ENCODE measurements at places on chromosomes 3 and 15.

- DNase-seq: no peak
Measured at GRCh38 chr3:132444383-132444782, 27.1 kb downstream of the DNAJC13 start.

- DNase-seq: no peak
Measured at GRCh38 chr3:5192571-5193365, 5.3 kb downstream of the EDEM1 start.

GRCh38 chr3:195203606-195204005, 67.4 kb downstream of the XXYLT1 start:
- DNase-seq: no peak

DNA sequence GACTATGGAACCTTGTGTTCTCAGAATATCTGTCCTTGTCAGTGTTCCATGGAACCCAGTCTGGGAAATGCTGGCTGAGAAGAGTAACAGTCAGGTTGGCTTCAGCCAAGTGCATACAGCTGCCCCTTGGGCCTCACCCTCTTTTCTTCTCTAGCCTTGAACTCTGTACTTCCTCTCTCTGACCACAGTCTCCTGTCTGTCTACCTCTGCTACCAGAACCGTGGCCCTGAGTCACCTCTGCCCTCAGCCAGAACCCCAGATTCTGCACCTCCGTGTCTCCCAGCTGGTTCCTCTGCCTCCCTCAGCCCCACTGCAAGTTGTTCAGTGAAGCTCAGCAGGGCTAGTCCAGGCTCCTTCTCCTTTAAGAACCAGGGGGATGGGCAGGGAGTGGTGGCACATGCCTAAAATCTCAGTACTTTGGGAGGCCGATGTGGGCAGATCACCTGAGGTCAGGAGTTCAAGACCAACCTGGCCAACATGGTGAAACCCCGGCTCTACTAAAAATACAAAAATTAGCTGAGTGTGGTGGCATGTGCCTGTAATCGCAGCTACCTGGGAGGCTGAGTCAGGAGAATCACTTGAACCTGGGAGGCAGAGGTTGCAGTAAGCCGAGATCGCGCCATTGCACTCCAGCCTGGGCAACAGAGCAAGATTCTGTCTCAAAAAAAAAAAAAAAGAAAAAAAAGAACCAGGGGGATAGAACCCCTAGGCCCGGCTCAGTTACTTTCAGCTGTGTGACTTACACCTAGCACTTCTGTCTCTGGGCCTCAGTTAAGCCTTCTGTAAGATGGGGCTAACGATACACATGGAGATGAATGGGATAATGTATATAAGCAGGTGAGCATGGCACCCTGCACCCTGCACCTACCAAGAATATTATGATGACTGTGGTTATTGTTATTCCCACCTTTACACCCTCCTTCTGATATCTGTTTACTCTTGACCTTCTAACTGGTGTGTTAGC, 24.3 kb upstream of the TATDN2 start:
- DNase-seq: no peak

DNA sequence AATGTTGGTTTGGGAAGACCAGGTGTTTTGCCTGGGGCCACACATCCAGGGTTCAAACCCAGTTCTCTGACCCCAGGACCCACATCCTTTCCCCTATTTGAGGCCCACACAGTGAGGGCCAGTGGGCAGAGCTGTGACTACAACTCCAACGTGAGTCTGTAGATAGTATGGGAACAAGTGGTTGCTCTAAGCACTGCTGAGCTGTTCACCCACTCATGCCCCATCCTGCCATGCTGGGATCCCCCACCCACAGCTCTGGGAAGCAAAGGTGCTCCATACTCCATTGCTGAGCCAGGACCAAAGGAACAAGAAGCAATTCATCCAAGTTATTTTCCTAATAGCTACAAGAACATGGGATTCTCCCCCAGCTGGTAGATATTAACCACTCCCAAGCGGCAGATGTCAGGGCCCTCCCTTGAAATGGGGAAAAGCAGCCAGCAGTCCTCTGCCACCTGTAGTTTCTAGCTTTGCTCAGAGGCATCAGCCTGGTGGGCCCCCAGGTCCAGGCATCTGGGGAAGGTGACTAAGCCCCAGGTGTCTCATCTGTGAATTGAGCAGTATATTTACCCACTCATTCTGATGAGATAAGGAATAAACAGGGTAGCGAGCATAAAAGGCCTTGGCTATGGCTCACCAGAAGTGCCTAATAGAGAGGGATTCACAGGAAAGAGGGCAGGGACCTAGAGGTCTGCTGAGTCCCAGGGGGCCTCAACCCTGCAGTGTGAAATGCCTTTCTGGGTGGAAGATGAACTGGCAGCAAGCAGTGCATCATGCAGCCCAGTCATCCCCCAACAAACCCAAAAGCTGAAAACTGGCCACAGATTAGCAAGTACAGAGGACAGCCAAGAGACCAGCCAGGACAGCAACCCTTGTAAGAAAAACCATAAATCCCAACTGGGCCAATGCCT, 33.4 kb downstream of the POC1A start:
- DNase-seq: no peak

DNA sequence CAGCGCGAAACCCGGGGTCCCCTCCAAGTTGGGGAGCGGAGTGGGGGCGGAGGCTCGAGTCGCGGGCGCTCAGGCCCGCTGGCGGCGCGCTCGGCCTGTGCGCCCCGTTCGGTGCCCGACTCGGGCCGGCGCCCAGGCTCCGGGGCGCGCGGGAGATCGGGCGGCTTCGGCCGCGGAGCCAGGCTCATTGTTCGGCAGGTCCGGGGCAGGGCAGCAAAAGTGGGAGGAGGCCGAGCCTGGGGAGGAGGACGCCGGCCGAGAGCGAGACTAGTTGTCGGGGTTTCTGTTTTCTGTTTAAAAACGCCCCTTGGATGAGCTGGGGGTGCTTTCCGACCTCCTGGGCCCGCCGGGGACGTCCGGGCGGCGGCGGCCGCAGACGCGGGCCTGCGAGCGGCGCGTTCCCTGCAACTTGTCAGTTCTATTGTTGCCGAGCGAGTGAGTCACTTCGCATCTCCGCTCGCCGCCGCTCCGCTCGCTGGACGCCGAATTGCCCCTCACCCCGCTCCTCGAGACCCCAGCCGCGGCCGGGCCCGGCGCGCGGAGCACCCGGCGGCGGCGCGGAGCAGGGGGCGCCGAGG, 676 bp downstream of the TCF12 start:
- peak; percentile 29 for DNase-seq

- DNase-seq: no peak
Measured at GRCh38 chr15:87816016-87816415, 440.5 kb downstream of the NTRK3 start.

DNA sequence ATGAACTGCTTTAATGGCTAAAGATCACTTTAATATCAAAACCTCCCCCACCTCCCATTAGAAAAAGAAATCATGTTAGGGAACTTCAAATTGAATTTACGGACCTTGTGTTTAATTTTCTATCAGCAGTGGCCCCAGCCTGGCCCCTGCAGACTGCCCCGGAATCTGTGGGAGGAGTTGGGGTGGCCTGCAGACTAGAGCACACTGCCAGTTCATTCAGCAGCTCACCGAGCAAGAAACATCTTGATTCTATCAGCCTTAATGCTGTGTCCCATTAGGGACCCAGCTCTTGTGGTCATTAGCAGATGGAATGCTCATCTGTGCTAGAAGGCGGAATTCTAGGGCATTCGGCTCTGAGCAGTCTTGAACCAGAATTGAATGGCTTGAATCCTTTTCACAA, 54.2 kb downstream of the FLNB start:
- DNase-seq: no peak

GRCh38 chr3:183061391-183062172, 37.7 kb downstream of the MCCC1 start:
- no peak for DNase-seq

DNA sequence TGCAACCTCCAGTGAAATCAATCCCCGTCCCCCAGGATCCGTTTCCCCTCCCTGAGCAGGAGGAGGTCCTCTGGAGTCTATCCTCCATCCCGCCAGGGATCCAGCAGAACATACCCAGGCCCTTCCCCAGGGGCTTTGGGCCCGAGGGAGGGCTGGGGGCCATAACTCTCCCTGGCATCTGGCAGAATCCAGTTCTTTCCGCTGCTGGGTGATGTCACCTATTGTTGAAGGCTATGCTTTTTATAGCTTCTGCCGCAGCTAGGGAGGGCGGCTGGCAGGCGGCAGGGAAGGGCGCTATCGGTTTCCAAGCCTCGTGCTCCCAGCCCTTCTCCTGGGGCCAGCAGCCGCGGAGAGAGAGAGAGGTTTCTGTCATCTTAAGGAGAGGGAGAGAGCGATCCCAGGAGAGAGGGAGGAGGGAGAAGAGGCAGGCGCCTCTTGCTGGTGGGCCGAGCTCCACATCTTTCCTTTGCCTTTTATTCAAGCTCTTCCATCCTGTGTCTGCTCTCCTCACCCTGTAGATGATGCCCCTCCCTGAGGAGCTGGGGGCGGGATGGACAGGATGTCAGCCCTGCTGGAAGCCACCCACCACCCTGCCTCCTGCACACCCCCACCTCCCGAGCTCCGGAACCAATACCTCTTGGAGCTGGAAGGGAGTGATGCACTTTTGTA, 120.1 kb downstream of the ANP32A start:
- DNase-seq: no peak

- no peak for DNase-seq
Measured at GRCh38 chr3:29335943-29336342, 55.1 kb downstream of the RBMS3 start.

DNA sequence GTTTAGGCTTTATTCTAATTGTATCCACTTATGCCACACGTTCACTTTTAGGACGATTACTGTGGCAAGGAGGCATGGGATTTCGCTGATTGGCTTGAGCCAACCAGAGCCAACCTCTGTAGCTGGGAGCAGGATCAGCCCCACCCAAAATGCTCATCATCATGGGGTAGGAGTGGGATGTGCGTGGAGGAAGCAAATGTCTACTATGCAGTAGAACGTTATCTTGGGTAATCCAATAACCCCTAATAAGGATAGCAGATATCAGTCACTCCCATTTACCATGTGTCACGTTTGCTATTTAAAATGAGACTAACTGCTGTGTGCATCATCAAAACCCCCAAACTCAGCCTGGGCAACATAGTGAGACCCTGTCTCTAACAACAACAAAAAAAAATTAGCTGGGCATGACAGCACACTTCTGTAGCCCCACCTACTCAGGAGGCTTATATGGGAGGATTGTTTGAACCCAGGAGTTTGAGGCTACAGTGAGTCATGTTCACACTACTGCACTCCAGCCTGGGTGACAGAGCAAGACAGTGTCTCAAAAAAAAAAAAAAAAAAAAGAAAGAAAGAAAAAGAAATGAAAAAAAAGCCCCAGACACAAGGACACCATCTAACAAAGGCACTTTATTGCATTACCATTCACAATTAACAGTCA, 17.8 kb upstream of the ITGB5 start:
- DNase-seq: no peak

DNA sequence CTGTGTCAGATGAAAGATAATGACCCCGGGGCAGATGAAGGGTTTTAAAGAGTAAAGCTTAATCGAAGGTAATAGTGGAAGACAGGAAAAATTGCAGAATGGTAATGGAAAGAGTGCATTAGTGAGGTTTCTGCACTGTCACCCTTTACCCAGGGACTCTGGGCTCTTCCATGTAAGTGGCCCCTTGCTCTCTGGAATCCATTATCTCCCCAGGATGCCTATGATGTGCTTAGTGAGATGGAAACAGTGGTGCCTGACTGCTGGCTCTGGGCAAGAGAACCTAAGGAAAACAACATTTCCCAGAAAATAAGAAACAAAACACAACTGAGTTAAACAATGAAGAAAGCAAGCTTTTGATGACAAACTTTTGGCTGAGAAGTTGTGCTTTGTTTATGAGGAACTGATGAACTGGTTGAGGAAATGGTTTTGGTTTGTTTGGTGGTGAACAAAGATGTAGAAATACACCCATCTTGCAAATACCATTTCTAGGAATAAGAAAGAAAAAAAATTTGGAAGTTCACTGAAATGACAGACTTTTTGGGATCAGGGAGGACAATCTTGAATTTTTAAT, 119.9 kb upstream of the RASGRP1 start:
- no peak for DNase-seq

- no peak for DNase-seq
Measured at GRCh38 chr3:20648294-20648693, 462.3 kb upstream of the SGO1 start.

GRCh38 chr15:98321896-98322295, 326.4 kb upstream of the IGF1R start:
- DNase-seq: no peak

DNA sequence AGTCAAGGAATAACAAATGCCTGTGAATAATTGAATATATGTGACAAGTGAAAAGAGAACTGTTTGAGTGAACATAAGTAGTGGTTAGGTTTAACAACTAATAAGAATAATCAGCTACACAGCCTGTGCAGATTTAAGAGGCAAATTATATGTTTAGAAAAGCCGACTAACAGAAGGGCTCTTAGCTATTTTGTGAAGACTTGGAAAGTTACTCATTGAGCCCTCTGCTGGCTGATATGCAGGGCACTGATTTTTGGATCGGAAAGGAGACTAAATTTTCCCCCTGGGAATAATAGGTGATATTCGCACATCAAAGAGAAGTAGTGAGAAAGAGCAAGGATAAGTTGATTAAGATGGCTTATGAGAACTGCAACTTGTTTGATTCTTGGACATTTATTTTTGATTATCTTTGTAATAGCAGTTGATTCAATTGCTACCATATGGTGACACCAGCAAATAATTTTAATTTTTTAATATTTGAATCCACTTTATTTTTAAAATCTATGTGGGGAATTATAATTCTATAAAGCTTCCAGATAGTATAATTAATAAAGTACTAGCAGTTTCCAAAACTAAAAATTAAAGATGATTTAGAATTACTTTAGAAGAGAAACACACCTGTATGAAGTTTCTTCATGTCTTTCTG, 156.2 kb downstream of the NLGN1 start:
- DNase-seq: no peak

DNA sequence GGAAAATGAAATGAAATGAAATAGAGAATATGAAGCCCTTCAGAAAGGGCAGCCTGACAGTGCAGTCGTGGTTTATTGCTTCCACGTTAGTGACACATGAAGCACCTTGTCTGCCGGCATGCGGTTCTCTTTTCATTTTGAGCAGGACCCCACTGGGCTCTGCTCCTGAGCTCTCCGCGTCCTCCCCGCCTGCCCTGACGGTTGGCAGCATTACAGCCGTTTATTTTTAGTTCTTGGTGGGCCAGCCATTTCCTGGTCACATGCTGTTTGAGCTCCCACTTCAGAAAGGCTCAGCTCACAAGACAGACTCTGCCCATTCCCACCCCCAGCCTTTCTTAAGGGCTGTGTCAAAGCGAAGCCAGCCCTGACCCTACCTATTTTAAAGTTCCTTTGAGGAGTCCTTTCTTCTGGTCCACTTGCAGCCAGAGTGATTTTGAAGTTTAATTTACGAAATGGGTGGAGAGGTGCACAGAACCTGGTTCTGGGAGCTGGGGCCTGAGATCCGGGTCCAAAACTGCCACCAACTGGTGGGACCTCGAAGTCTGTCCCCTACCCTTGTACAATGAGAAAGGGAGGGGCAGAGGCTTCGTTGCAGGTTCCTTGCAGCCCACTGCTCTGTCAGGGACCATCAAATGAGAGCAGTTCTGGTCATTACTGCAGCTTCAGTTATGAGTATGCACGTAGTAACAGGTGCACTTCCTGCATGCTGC, 60.1 kb downstream of the MGLL start:
- DNase-seq: no peak

GRCh38 chr3:151035072-151035471, 50.4 kb upstream of the MED12L start:
- DNase-seq: no peak

- no peak for DNase-seq
Measured at GRCh38 chr15:39646425-39646824, 65.5 kb downstream of the THBS1 start.

- DNase-seq: no peak
Measured at GRCh38 chr15:73457334-73457733, 14.4 kb downstream of the REC114 start.

All from activated CD4-positive, CD25-positive, alpha-beta regulatory T cell (primary cell).